Stimulated activated CD8-positive, alpha-beta memory T cell treated with anti-CD3 and anti-CD28 coated beads, Interleukin-2, amount 100 ng/mL, for 1 hour (primary cell): ENCODE measurements at places on chromosomes 5 and 9.
A peak's percentile ranks its signal among the peaks of the same experiment; 100 is the strongest.

- no peak for DNase-seq
Observed at GRCh38 chr5:141969783-141970771, 1.2 kb downstream of the RNF14 start.

- no peak for DNase-seq
Observed at GRCh38 chr5:8958602-8959001, 587.3 kb downstream of the SEMA5A start.

GRCh38 chr5:126443374-126443851 lies 20.2 kb downstream of the GRAMD2B start:
- no peak for DNase-seq

DNA sequence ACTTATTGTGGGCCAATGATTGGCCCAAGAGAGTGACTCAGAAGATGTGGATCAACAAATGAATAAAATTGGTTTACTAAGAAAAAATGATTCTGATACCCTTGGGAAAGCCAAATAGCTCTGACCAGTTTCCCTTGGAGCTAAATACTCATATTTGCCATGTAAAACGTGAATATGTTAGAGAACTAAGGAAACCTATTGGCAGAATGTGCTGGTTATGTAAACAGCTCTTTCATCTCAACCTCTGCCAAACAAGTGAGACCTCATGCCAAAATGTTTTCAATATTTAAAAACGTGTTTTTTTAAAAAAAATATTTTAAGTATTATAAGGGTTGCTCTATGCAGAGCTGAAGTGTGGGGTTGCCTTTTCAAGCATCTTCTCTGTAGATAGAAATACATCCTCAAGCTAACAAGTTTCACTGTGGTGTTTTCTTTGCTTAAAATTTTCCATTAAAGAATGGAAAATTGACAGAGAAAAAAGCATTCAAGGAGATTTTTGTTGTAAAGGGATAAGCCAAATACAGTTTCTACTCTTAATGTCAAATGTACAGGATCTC lies 186.9 kb upstream of the TUT7 start:
- DNase-seq: no peak

DNA sequence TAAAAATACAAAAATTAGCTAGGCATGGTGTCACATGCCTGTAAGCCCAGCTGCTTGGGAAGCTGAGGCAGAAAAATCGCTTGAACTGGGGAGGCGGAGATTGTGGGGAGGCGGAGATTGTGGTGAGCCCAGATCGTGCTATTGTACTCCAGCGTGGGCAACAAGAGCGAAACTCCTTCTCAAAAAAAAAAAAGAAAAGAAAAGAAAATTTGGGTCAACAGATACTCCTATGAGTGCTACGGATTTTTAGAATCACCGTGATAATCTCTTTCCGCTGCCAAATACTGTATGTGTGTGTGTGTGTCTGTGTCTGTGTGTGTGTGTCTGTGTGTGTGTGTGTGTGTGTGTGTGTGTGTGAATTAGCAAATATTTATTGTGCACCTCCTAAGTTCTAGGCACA lies 64.4 kb downstream of the ARRDC3 start:
- no peak for DNase-seq

DNA sequence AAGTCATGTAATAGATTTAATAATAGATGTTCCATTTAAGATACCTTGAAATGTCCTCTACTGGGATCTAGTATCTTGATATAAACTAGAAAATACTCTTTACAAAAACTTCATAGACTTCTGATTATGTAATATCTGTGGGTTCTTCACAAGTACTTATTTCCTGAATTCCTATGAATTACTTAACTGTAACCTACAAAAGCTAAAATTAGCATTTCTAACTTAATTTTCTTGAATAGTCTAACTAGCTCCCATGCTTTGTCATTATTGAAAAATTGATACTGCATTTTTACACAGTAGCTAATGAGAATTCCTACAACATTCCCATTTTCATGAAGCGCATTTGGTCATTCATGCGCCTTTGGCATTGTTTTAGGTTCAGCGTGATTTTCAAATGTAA lies 1828.2 kb downstream of the MAT2B start:
- DNase-seq: no peak

- no peak for DNase-seq
Observed at GRCh38 chr5:50435168-50435567, 5.9 kb downstream of the EMB start.

DNA sequence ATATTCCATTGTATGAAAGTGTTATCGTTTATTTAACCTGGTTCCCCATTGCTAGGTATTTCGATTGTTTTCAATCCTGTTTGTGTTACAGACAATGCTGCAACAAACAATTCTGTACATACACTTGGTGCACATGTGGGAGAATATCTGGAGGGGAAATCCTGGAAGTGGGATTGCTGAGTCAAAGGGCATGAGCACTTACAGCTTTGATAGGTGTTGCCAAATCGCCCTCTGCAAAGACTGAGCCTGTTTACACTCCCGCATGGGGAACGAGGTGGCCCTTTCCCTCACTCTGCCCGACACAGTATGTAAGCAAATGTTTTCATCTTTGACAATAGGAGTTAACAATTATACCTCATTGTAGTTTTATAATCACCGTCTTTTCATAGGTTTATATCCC lies 66.2 kb downstream of the PDE6A start:
- no peak for DNase-seq

- no peak for DNase-seq
Observed at GRCh38 chr5:83011985-83012384, 65.2 kb downstream of the TMEM167A start.

GRCh38 chr9:90201766-90202165 lies 440.9 kb downstream of the DIRAS2 start:
- DNase-seq: no peak

GRCh38 chr5:172187118-172188032 lies 649 bp downstream of the STK10 start:
- DNase-seq: peak; percentile 58

DNA sequence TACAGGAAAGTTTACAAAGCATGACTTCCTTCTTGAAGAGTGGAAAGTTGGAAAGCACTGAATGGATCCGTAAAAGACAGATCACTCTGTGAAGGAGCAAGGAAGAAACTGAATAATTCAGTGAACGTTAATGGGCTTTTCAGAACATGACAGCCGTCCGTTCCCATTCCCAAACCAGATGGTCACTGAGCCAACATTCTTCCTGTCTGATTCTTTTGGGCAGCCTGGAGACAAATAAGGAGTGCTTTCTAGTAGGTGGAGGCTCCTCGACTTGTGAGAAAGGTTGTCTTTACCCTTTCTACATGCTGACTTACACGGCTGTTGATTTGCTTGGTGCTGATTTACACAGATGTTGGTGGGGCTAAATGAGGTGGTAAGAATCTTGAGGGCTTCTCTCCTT lies 51.0 kb upstream of the PAPPA start:
- no peak for DNase-seq

DNA sequence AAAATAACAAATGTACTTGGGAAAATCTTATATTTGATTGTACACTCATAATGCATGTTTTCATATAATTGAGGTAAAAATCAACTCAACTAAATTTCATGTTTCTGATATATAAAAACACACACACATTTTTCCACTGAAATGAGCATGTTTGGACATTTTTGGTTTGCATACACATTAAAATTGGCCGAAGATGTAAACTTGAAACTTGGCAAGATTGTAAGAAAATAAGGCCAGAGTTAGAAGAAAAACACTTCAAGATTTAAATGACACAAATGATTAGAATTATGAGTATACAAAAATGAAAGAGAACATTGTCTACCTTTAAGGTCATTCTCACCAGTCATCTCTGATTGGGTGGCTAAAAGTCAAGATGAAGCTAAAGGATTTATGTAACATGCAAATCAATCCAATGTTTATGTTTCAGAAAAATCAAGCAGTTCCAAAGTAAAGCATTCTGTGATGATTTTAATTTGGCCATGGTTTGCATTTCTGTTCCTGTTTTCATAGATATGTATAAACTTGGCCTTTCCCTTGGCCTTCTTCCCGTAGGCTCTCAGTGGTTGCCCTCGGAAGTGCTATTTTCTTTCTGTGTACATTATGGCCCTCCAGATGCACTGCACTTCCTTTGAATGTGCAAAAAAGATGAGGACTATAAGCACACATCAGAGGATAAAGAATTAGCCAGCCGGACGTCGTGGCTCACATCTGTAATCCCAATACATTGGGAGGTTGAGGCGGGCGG lies 1105.4 kb upstream of the DMAC1 start:
- no peak for DNase-seq

- no peak for DNase-seq
Observed at GRCh38 chr5:100904259-100904861, 1.3 kb upstream of the ST8SIA4 start.

- DNase-seq: no peak
Observed at GRCh38 chr5:142696379-142696778, 10.5 kb upstream of the FGF1 start.

GRCh38 chr9:4139196-4139595 lies 160.7 kb downstream of the GLIS3 start:
- no peak for DNase-seq

- DNase-seq: no peak
Observed at GRCh38 chr9:20579524-20580314, 42.6 kb downstream of the MLLT3 start.
